ENCODE measurements at places on chromosomes 3 and 15.

DNA sequence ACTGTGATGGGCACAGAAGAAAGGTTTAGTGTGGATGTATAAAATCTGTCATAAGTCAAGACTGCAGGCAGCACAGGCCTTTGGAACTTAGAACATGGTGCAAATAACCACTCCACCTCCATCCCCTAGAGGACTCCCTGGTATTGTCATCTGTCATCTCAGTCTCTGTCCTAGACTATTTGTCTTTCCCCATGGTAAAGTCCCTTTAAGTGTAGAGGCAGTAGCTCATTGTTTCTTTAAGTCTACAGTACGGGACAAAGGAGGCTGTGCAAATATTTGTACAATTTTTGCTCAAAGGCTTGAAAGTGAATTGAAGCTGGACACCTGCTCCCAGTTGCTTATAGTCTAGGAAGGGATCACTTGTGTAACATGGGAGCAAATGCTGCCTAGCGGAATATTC is 3.2 kb upstream of the PXYLP1 start:
- no peak for DNase-seq

DNA sequence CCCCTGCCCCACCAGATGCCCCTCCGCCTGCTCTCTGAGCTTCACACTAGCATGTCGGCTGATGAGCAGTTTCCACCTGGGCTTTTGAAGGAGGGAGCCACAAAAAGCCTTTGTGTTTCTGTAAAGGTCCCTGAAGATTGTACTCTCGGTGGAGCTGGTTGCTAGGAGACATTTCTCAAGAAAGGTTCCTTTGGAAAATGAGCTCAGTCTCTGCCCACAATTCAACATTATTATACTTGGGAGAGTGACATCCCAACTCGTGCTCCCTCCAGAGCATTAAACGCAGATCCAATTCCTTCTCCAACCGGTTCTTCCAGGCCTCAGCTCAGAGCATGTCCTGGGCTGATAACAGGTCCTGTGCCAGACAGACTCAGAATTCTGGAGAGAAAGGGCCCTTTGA is 26.8 kb upstream of the FAM107A start:
- no peak for DNase-seq

DNA sequence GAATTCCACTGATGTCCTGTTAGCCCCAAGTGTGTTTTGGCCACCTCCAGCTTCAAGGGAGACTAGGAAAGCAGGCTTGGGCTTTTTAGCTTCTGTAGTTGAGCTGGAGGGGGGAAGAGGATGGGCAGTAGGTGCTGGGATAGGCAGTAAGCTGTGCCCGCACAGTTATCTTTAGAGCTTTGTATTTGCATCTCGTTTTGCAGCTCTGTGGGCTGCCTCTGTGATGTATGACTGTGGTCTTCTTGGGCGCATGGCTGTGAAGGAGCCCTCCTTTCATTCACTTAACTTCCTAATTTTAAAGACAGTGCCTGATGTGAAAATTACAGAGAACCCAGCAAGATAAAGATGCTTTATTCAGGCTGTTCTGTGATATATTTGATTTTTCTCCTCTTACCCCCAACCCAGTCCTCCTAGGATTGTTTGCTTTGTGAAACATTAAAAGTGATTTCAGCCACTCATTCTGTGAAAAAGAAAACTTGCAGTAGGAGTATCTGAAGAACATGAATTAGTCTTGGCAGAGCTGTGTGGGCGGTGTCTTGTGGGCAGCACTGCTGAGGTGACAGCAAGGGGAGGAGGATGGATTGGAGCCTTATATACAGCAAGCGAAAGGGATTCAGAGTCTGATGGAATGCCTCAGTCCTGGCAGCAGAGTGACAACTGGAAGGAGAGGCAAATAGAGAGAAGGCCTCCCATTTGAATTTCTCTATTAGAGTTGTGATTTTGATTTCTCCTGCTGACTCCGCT is 74.3 kb downstream of the LARS2 start:
- DNase-seq: peak; percentile 25

DNA sequence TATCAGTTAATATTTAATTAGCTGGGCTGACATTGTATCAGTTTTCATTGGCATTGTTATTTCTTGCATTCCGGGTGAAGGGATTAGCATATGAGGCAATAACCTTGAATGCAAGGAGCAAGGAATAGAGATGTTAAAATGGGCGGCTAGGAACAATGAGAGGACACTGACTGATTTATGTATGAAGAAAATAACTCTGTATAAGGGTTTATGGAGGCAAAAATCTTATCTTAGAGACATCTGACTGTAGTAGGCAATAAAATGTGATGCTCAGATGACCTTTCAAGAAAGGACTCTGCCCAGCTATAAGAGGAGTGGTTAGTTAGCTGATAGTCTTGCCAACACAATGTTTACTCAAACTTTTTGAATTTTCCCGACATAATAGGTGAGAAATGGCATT is 158.3 kb downstream of the EFHB start:
- DNase-seq: no peak

DNA sequence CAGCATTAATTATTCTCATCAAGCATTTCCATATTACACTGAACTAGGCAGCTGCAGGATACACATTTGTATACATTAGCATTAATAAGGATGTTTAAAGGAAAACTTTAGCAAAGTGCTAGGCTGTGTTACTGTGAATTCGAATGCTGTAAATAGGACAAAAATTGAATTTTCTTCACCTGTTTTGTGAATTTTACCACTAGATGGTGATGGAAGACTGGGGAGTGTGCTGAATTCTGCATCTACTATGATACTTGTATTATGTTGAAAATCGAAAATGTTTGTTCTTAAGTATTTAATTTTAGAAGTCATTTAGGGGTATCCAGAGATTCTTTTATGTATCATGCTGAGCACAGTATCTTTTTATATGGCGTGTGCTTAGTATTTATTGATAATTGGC is 12.3 kb upstream of the P2RY14 start:
- no peak for DNase-seq

DNA sequence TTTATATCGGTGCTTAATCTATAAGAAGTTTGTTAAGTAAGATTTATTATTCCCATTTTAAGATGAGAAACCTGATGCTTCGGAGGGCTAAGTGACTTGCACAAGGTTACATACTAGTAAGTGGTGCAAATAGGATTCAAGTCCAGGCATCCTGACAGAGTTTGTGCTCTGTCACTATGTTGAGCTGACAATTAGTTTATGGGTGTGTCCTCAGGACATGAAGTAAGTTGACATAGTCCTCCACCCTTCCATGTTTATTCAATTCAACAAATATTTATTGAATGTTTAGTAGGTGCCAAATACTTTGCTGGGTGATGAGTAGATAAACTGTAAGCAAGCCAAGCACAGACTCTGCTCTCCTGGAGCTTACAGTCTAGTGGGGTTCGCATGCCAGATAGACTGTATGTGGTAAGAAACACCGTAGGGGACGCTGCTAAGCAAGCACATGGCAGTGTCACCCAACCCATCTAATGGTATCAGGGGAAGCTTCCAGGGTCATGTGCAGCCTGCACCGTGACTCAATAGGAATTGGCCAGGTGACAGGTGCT is 342.7 kb upstream of the SATB1 start:
- DNase-seq: no peak

GRCh38 chr3:166100730-166101129 is 263.5 kb upstream of the BCHE start:
- DNase-seq: no peak

- no peak for DNase-seq
Observed at GRCh38 chr3:112136959-112137693, 4.1 kb upstream of the GCSAM start.

DNA sequence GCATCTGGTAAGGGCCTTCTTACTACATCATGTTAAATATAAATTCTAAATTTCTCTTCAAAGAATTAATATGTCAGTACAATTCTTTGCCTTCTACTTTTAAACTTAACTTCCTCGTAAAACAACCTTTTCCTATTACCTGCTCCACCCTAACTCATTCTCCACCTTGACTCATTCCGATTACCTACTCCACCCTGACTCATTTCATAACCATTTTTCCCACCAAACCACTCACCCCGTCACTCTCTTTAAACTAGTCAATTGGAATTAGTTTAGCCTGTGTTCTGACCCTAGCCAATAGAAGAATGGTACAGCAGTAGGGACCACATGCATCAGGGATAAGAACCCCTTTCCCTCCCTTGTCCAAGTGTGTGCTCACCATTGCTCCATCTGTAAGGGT is 65.6 kb downstream of the PLSCR2 start:
- no peak for DNase-seq

- DNase-seq: no peak
Observed at GRCh38 chr3:71305231-71306206, 278.0 kb downstream of the FOXP1 start.

GRCh38 chr15:80945605-80946004 is 44.0 kb downstream of the MESD start:
- DNase-seq: no peak

DNA sequence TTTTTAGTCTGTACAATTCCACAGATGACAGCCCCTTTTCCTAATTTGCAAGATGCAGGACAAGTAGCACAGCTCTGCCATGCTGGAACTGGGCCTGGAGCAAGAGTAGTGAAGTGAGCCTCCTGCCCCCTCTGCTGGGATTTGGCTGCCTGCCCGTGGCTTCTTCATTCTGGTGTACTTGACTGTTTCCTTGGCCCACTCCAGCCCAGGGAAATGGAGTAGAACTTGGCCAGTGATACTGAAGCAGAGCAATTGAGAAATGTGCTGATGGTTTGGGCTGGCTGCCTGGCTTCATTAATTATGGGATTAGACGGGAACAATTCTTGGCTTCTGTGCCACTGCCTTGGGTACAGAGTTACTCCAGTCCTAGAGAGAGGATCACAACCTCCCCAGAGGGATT is 2.8 kb downstream of the GPD1L start:
- DNase-seq: no peak

- no peak for DNase-seq
Observed at GRCh38 chr3:144754076-144754783, 782.6 kb downstream of the DIPK2A start.

DNA sequence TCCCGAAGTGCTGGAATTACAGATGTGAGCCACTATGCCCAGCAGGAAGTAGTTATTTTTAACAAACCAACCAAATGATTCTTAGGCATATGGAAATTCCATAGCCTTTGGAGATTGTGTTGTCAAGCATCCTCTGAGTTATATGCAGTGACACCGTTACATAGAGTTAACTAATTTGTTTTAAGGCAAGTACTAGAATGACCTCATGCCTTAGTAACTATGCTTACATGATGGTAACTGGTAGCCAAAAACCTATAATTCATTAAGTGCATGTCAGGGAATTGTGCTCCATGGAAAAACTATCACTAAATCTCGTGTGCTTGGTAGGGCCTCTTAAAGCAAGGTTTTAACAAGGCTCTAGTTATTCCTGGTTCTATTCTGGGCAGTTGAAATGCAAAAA is 392.8 kb downstream of the TUSC7 start:
- no peak for DNase-seq

DNA sequence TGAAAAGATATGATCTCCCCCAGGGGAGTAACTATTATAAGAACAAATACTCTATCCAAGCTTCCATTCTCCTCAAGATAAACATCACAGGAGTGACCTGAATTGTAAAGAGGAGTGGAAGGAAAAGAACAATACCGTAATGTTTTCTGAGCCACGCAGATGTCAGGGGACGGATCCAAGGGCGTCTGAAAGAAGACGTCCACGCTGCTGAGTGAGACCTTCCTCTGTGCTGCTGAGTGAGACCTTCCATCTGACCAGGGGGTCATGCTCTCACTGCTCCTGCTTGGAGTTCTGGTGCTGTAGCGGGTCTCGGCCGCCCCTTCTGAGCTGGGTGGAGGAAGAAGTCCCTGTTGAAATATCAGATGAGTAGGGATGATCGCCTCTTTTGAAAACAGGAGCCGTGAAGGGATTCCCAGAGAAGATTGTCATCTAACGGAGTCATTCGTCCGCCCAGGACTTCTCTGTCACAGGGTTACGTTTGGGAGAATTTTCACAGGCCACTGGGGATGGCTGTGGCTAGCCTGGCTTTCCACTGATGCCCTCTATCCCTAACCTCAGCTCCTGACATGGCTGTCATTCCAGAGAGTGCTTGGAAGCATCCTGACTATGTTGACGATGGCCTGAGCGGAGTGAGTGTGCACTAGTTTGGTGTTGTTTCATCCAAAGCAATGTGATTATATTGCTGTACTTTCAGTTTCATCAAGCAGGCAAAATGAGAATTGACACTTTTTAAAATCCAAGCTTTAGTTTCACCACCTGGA is 184.9 kb downstream of the APBA2 start:
- no peak for DNase-seq

DNA sequence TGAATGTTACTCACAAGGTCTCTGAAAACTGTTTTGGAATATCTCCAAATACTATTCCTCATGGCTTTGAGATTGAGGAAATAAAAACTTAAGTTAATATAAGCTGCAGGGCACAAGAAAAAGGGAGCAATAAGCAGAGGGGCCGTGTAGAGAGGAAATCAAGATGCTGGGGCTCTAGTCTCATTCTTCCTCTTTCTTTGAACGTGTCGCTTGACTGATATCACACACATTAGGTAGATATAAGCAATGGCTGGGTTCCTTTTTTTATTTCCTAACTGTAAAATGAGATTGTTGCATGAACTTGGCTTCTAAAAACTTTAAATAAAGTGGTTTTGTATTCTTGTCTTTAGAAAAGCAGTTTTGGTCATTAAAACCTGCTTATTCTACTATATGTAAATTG is 326.7 kb upstream of the ROPN1 start:
- DNase-seq: no peak

DNA sequence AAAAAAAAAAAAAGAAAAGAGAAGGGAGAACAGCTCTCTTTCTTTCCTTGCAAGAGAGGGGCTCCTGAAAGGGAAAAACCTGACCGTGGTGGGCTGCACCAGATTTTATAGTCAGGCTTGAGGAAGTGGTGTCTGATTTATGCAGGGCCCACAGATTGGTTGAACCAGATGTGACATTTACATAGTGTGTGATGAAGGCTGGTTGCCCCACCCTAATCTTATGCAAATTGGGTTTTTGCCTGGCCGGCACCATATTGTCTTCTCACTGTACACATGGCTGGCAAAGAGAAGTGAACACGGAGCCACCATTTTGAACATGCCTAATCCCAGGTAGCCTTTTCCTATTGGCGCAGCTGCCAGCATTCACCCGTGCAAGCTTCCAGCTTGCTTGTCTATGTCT is 154.4 kb downstream of the OXSM start:
- DNase-seq: no peak

- no peak for DNase-seq
Observed at GRCh38 chr3:5531741-5532290, 344.3 kb downstream of the EDEM1 start.

DNA sequence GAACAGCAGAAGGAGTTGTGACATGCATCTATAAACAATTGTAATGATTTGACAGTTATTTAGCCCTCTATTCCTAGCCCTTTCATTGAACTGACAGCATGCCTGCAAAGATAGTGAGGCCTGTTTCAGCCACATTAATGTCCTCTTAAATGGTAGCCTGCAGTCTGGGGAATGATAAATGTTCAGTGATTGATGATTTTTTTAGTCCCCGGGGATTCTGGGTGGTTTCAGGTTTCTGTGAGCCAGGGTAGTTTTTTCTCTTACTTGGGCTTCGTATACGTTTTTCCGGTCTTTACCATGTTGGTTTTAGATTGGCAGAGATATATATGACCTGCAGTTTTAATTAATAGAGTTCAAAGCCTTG is 172.0 kb downstream of the TCF12 start:
- no peak for DNase-seq

Measured in stimulated activated CD4-positive, alpha-beta T cell treated with anti-CD3 and anti-CD28 coated beads, Interleukin-1b, Interleukin-23, amount 100 ng/mL, for 4 hours (primary cell).